ENCODE measurements at places on chromosomes 4 and X.

GRCh38 chrX:21469071-21469470 is 94.9 kb downstream of the CNKSR2 start:
- DNase-seq = no peak

DNA sequence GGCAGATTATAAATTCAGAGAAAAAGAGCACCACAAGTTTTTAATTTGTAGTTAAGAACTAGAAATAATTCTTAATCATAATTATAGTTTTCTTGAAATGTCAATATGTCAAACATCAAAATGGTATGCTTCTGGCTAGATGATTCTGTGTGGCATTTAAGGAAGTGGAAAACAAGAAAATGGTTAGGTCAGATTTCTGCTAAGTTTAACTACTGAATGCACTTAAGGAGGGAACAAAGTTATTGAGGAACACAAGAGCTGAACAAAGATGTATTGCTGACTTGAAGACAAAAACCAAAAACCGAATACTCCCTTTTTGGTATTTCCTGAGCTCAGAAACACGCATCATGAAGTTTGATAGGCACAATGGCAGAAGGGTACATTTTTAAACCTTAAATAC is 58.7 kb upstream of the GPR34 start:
- DNase-seq = no peak

- DNase-seq = no peak
Measured at GRCh38 chr4:128527351-128527750, 239.7 kb upstream of the PGRMC2 start.

- no peak for DNase-seq
Measured at GRCh38 chrX:31071725-31072124, at the start of gene FTHL17. TSS of gene FTHL17 (minus strand) at chrX:31072041. CDS start at chrX:31071953, 88 bp downstream.

GRCh38 chr4:40826821-40827220 is 77.1 kb downstream of the NSUN7 start:
- DNase-seq = no peak

- no peak for DNase-seq
Measured at GRCh38 chr4:56142088-56142487, 193.3 kb downstream of the CEP135 start.

DNA sequence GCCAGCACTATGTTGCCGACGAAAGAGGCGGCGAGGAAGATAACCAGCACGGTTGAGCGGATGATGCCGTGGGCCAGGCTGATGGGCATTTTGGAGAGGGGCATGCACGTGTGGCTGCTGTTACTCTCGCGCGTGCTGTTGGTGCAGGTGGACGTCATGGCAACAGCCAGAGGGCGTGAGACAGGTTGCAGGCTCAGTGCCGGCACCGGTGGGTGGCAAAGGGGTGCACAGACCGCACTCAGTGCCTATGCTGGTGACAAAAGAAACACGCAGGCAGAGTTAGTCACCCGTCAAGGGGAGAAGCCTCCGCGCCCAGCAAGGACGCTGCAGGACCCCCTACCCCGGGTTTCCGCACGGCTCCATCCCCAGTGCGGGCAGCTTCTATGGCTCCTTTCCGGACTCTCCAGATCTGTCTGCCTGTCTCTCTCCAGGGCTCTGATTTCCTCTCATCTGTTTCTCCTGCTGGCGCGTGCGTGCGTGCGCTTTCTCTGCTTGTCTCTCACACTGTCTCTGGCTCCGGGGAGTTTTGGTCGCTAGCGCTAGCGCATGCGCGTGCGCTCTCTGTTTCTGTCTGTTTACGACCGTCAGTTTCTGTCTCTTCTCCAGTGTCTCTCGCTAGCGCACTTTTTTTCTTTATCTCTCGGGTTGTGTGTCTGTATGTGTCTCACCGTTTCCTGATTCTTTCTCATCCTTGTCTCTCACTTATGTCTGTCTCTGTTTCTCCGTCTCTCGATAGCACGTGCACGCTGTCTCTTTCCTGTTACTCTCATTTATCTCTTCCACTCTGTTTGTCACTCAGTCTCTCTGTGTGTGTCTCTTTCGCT is 2.1 kb downstream of the GPR101 start:
- peak; percentile 13 for DNase-seq

DNA sequence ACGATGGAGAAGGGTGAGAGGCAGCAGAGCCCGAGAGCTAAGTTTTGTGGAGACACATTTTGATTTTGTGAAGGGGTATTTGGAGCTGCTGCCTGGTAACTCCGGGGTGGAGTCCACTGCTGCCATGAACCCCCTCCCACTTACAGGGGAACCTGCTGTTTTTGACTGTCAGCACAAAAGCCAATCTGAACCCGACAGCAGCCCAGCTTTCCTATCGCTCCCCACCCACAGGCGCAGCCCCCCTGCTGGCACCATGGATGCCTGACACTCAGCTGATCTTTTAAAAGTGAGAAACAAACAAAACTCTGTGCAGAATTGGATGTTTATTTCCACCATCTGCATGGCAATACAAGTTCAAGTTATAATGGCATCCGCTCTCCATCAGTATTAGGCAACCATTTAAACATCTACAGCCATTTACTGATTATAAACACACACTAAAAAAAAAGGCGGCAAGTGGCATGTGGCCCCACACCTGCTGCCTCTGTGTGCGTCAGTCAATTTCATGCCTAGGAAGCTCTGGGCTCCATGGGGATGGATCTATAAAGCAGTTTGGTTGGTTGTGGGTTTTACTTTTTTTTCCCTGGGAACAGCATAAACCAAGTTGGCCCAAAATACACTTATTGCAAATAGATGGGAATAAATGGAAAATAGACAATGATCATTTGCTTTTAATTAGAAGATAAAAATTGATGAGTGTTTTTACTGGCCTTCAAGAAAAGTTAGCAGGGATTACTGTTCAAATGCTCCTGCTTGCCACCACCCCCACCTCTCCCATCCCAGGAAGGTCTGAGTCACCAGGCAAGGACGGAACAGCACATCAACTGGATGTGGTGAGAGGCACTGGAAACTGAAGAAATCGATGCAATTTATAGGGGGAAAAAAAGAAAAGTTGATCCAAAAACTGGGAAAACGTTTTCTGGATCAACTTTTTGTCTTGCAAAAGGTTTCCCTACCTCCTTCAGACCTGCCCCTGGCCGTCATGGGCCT is 46.0 kb downstream of the SEPSECS start:
- DNase-seq = no peak

DNA sequence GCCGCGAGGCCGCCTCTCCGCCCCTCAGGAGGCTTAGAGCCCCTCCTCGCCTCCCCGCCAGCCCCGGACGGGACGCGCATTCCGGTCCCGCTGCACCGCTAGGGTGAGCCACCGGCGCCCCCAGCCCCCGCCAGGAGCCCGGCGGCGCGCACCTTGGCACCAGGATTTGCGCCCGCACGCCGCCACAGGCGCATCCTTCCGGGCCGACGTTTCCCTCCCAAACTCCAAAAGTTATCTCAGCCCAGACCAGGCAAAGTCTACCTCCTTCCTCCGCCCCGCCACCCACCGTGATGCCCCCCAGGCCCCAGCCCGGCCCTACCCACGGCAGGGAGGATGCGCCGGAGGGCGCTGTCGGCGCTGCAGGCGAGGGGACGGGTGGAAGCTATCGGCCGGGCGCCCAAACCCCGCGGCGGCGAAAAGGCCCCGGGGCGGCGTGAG is 538 bp downstream of the SCML2 start:
- peak; percentile 4 for DNase-seq

- DNase-seq = no peak
Measured at GRCh38 chr4:56976283-56976836, 1.0 kb downstream of the NOA1 start.

DNA sequence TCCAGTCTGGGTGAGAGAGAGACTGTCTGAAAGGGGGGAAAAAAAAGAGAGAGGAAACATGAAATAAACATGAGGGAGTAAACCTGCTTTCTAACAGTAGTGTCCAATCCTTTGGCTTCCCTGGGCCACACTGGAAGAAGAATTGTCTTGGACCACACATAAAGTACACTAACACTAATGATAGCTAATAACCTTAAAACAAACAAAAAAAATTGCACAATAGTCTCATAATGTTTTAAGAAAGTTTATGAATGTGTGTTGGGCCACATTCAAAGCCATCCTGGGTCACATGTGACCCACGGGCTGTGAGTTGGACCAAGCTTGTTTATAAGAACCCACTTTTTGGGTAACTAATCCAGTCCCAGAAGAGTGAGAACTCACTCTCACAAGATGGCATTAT is 30.3 kb downstream of the PDS5A start:
- DNase-seq = no peak

GRCh38 chr4:114694770-114695169 is 96.2 kb downstream of the UGT8 start:
- DNase-seq = no peak

DNA sequence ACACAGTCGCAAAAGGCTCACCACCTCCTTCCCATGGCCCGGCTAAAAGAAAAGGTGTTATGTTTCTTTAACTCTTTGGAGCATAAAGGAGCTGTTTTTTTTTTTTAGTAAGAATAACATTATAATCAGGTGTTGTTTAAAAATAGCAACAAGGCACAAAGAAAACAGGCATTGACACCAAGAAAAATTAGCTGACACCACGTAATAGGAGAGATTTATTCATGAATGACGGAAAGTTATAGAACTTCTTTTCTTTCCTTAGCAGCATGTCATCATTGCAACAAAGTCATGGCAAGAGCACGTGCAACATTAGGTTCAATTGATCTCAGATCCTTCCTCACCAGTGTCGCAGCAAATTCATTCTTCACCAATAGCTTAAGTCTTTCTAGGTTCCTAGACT is 302.9 kb upstream of the ZFP42 start:
- DNase-seq = no peak

DNA sequence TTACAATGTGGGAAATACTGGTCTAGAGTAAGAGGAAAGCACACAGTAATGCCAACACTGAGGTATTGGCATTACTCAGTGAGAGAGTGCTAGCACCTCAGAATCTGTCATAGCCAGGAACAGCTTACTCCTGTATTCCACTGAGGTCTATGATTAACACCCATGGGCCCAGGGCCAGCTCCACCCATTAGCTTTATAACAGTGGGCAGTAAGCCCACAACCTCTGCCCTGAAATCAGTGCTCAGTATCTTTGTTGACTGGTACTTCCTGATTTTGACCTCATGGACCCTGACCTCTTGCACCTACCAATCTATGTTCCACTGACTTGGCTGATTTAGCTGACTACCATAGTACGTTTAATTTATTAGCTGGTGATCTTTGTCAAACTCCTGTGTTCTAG is 56.1 kb downstream of the LANCL3 start:
- no peak for DNase-seq

DNA sequence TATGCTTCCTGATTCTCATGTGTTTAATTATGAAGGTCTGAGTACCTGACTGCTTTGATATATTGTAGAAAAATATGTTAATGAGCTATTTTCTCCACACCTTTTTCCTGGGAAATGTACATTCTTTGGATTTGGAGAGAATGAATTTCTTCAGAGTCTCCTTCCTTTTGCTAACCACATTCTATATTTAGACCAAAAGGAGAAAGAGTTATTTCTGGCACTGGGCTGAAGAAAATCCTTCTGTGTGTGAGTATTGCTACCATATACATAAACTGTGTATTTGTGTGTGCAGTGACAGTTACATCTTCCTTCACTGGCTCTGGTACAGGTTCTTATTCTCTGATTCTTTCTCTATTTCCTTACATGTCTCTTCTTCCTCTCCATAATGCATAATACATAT is 44.5 kb upstream of the PGRMC2 start:
- DNase-seq = no peak

GRCh38 chr4:84750960-84751283 is 168.0 kb downstream of the CDS1 start:
- no peak for DNase-seq

DNA sequence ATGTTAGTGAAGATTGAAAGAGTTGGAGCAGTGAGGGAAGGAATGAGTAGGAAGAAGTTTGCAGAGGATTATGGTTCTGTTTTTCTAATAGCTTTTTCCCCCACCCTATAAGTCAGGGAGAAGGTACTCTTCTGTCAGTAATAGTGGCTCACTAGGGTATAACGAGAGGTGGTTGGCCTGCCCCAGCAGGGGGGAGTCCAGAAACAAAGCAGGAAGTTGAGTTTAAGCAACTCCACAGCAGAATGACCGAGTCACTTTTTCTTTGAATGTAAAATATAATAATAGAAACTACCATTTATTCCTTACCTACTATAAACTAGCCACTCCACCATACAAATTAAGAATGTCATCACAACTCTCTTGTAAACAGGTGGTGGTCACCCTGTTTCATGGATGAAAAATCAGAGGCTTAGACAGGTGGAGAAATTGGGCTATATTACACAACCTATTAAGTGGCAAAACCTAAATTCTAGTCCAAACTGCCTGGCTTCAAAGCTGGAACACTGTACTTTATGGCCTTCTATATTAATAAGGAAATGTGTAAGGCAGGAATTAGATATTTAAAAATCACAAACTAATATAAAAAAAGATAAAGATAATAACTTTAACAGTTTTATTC is 21.9 kb downstream of the AP1AR start:
- DNase-seq = no peak

DNA sequence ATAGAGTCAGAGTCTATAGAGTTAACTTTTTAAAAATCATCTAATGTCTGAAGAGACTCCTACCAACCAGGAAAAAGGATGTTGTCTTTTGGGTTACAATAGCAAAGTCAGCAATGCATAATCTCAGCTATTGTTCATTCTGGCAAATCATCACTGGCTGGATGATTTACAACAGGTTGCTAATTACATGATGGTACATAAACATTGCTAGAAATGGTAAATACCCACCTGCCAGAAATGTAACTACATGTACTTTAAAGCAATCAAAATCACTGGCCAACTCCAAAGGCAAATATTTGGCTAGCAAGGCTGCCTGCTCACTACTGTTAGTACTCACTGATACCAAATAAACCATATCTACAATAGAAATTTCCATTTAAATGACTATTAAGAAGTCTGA is 91.1 kb downstream of the PPP3CA start:
- DNase-seq = no peak

- no peak for DNase-seq
Measured at GRCh38 chr4:188005561-188005960, 10.0 kb downstream of the ZFP42 start.

- DNase-seq = no peak
Measured at GRCh38 chrX:68808686-68809357, 20.0 kb upstream of the EFNB1 start.

- DNase-seq = no peak
Measured at GRCh38 chr4:152537881-152538280, 2.0 kb upstream of the FBXW7 start.

DNA sequence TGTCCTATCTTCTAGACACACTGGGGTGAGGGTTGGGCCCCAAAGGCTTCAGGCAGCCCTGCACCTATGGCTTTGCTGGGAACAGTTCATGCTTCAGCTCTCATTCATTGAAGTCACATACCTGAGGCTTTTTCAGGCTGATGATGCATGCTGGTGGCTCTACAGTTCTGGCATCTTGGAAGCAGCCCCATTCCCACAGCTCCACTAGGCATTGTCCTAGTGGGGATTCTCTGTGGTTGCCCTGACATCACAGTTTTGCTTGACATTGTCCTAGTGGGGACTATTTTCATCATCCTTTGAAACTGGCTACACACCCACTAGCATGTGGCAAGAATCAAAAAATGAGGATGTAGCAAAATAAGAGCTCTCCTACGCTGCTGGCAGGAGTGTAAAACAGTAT is 37.7 kb upstream of the C4orf17 start:
- DNase-seq = no peak
